Stimulated activated naive CD4-positive, alpha-beta T cell (primary cell): ENCODE measurements at places on chromosomes 12 and 14.

DNA sequence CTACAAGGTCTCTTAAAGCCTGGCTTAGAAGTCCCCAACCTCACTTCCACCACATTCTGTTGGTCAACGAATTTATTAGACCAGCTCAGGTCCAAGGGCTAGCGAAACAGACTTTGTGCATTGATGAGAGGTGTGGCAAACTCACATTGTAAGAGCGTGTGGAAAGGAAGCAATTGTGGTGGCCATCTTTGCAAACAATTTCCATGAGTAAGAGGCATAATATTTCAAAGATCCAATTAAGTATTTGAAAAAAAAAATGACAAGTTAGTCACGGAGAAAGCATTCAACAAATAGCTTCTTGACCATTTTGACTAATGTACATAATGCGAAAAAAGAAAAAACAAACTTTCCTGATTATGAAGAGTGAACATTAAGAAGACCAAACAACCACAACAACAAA lies 7.4 kb downstream of the NR1H4 start:
- DNase-seq, result no peak

- no peak for DNase-seq
These were observed 138.1 kb downstream of the GPR65 start for GRCh38 chr14:88142997-88143396.

- no peak for DNase-seq
These were observed 81.6 kb upstream of the DCN start for GRCh38 chr12:91264178-91264577.

GRCh38 chr14:30389134-30389876 lies 169.7 kb upstream of the G2E3 start:
- no peak for DNase-seq
